AG09319 (cell line): ENCODE measurements at places on chromosomes 12 and 14.

DNA sequence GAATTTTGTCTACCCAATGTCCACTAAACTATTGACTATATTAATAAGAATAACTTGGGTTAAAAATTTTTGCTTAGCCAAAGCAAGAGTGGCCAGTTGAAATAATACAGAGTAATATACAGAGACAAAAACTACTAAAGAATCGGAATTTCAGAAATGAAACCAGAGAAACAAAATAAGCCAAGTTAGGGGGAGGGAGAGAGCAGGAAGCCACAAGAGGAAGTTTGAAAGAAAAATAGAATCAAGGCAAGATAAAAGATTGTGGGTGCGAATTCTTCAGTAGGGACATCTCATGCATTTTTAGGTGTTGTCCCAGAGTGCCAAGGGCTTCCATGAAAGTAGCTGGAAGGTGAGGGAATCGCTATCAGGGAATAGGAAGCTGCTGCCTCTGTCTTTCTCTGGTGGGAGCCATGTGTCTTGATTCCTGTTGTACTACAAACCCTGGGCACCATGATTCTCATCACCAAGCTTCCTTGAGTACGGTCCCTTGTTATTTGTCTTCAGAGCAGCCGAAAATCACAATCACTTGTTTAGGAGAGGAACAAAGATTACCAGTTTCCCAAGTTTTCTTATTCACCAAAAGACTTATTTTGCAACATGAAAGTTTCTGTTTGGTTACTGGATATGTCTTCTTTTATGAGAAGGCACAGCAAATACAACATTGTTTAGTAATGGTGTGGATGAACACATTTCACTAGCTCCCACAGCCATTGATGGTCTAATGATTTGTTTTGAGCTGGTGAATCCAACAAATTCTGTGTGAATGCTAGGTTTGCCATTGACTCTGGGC lies 16.7 kb downstream of the NEUROD4 start:
- no peak for DNase-seq

DNA sequence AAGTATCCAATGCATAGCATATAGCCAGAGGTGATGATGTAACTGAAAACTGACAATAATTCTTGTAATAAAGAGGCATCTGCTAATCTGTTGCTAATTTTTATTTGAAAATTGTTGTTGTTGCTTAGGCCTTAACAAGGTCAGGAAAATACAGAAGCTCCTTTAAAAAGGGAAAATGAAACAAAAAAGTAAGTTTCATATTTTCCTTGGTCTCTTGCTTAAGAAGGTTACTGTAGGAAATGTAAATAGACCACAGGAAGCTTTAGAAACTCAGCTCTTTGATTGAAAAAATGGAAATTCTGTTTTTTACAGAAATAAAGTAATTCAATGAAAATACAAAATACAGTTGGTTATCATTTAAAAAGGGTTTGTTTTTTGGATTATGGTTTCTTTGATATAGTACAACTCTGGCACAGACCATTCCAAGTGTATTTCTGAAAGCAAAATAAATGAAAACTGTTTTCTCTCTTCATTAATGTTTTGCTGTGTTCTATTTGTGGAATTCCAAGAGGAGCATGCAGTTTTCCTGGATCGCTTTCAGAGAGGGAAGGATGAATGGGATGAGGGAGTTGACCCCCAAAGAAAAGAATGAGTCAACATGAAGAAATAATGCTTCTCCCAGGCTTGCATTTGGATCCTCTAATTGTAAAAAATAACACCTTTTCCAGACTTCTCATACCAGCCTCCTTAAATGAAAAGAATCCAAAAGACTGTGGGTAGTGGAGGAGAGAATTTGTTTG lies 398.0 kb upstream of the FAR2 start:
- no peak for DNase-seq

DNA sequence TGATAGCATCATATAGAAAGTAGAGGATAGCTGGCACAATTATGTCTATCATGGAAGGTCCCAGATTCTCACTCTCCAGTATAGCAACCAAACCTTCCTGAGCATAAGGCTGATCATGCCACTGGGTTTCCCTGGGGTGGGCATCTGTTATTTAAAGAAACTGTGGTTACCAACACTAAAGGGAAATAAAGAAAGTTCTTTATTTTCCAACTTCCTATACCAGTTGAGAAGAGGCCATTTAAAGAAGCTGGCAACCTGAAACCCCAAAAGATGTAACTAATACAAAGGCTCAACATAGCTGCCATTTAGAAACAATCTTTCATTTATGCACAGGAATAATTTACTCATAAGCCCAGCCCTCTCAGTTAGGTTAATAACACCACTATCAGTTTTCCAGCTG lies 3.1 kb downstream of the BCAT1 start:
- no peak for DNase-seq

DNA sequence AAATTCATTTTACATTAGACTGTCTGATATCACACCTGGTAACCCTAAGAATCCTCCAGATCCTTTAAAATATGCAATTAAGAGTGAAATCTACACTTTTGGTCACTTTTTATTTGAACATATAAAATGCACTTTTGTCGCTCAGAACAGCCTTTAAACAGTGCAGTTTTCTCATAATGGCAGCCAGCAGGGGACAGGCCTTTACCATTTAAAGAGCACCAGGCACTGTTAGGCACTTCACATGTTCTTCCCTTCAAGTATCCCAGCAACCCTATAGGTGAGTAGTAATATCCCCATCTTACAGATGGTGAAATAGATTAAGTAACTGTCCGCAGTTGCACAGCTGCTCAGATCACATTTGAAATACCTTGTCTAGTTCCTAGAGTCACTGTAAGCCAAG lies 11.3 kb upstream of the SAMD4A start:
- no peak for DNase-seq

GRCh38 chr12:70217416-70217815 lies 25.8 kb upstream of the CNOT2 start:
- DNase-seq = no peak

- no peak for DNase-seq
Measured at GRCh38 chr12:88493636-88494035, 86.6 kb downstream of the KITLG start.

DNA sequence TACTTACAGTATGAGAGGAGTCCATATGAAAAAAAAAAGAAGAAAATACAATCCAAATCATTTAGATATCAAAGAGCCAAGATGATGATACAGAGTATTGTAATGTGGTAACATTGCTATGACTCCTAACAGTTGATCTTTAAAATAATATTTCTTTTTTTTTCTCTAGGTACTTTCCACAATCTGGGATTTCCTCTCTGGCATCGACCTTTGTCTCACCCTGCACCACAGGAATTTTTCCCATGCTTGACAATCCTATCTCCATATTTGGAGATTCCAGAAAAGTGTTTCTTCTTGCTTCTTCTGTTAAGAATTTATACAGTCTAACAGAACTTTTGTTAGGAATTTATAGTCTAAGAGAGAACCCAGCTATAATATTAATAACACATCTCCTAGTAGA lies 184.4 kb downstream of the ITPR2 start:
- DNase-seq = peak; percentile 79

DNA sequence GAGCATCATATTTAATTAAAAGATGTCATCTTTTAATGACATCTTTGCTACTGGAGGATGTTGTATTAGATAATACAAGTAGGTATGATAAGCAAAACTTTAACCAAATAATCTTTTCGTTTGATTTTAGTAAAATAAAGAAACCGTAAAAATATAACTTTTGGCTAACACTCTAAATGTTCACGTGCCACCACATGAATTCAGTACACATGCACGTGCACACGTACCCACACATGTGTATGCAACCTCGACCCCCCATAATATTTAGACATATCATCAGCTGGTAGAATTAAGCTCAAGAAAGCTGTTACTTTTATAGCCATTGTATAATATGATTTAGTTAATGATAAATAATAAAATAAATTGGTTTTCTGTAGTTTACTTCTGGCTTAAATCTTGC lies 566.6 kb upstream of the FBXO33 start:
- no peak for DNase-seq

GRCh38 chr14:101737414-101738339 lies 23.8 kb upstream of the PPP2R5C start:
- no peak for DNase-seq

- no peak for DNase-seq
Measured at GRCh38 chr14:70808416-70809224, 693 bp downstream of the MAP3K9 start.

GRCh38 chr12:1473418-1473817 lies 121.0 kb downstream of the FBXL14 start:
- DNase-seq = no peak

DNA sequence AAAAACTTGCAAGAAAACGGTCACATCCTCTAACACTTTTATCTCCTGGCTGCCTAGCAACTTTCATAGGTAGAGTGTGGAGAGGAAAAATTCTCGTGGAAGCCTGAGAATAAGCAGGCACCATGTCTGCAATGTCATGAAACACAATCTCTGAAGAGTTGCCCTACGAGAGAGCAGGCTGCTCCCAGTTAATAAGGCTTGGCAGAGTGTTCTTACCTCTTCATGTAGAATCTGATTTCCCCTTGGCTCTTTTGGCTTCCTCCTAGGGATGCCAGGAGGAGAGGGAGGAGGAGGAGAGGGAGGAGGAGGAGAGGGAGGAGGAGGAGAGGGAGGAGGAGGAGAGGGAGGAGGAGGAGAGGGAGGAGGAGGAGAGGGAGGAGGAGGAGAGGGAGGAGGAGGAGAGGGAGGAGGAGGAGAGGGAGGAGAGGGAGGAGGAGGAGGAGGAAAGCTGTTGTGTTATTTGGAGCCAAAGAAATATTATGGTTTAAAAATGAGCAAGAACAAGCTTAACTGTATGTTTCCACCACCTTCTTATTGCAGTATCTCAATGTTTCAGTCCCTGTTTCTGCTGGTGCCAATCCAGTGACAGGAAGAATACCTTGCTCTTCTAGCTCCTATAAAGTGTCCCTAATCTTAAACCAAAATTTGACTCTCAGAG lies 52.9 kb downstream of the EGLN3 start:
- DNase-seq = no peak

DNA sequence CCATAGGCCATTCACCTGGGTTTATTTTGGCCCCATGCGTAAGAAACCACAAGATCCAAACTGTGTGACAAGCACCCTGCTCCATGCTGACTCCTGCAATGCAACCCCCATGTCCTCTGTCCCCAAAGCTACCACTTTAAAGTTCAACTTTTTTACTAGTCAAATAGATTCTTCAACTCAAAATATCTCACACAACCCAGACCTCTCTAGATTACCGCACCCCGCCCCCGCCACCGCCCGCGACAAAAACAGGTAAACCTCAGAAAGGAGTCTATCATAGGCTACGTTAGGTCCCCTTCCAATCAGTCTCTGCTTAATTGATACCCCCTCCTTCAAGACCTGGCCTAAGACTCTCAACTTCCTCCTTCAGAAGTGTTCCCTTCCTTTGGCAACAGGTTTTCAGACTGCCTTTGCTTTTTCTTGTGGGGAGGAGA lies 2.2 kb downstream of the ZFP36L1 start:
- DNase-seq = no peak

GRCh38 chr12:48198672-48198971 lies 4.5 kb downstream of the OR10AD1 start:
- DNase-seq = no peak

GRCh38 chr14:64704743-64705380 lies 638 bp downstream of the PLEKHG3 start:
- no peak for DNase-seq

DNA sequence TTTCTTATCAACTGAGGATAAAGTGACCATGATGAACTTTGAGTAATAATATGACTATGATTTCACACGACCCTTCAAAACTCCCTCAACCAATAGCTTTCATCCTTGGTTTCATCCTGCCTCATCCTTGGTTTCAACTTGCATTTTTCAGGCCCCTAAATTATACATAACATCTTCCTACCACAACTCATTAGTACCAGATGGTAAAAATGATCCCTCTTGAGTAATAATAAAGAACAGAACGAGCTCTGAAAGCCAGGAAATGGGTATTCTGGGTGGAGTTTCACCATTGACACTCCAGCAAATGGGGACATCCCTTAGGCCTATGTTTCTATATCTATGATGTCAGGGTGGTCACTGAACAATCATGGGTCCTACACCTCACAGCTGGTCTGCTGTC lies 72.1 kb upstream of the LMNTD1 start:
- no peak for DNase-seq

DNA sequence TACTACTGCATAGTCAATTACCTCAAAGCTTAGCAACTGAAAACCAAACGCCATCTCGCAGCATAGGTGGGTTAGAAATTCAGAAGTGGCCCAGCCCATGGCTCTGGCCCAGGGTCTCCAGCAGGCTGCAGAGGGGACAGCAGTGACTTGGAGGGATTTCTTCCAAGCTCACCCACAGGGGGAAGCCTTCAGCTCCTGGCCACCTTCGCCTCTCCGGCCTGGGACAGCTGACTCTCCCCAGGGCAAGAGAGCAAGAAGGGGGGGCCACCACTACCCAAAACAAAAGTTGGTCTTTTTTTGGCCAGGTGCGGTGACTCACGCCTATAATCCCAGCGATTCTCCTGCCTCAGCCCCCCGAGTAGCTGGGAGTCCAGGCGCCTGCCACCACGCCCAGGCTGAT lies 32.2 kb upstream of the ANKRD9 start:
- DNase-seq = no peak

DNA sequence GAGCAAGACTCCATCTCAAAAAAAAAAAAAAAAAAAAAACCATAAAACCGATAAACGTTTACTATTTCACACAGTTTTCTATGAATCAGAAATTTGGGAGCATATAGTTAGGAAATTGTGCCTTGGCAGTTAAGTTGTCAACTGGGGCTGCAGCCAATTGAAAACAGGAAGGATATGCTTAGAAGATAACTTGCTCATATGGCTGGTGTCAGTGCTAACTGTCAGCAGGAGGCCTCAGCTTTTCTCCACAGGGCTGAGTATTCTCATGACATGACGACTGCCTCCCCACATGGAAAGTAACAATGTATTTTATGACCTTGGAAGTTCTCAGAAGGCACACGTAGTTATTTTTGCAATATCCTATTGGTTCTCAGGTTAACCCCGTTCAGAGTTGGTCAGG lies 29.6 kb upstream of the OR5AU1 start:
- no peak for DNase-seq

DNA sequence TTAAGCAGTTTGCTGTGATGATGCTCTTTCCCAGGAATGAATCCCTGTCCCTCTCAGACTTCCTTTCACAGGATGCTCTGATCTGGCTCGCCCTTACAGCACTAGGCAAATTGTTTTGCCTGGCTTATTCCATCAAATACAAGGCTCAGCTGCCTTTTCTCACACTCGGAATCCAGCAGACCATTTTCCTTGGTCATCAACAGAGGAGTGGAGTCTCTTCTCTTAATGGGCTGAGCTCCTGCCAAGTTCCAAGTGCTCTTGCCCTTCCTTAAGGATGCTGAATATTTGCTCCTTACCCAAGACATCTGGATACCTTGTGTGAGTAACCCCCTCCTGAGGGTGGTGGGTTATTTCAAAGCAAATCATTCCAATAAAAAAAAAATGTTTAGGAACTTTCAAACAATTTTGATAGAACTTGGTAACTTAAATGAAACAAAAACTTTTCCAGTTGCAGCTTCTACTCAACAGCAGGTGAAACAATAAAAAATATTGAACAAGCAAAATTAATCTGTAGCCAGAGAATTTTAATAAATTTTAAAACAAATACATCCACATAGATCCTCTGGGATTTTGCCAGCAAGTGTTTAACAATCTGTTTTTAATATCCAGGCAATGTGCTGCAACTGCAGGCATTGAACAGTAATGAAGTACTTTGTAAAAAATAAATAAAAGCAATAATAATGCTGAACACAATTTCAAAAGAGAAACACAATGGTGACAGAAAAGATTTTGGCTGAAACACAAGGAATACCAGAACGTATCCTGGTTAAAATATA lies 264.0 kb upstream of the FAR2 start:
- no peak for DNase-seq
